ENCODE measurements at places on chromosomes 1 and 21.

GRCh38 chr21:37220433-37220980 is 46.6 kb downstream of the VPS26C start:
- peak; percentile 27 for DNase-seq

GRCh38 chr1:52597912-52598311 is 4.3 kb upstream of the GPX7 start:
- DNase-seq = peak; percentile 10

DNA sequence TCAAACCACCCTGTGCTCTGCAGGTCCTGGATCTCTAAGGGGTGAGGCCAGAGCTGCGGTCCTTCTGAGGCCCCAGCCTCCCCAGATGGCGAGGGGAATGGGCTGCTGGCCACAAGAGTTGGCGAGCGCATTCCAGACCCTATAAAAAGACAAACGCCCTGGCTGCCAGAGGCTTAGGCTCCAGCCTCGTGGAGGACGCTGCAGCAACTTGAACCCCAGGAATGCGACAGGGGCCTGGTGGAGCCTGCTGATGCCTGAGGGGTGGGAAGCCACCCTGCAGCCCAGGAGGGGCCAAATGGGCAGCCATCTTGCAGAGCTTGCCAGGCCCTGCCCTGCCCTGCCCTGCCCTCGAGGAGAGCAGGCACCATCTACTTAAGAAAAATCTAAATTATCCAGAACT is 8.6 kb downstream of the CACNA1S start:
- DNase-seq = no peak

GRCh38 chr1:239868058-239868832 is 223.4 kb upstream of the FMN2 start:
- no peak for DNase-seq

DNA sequence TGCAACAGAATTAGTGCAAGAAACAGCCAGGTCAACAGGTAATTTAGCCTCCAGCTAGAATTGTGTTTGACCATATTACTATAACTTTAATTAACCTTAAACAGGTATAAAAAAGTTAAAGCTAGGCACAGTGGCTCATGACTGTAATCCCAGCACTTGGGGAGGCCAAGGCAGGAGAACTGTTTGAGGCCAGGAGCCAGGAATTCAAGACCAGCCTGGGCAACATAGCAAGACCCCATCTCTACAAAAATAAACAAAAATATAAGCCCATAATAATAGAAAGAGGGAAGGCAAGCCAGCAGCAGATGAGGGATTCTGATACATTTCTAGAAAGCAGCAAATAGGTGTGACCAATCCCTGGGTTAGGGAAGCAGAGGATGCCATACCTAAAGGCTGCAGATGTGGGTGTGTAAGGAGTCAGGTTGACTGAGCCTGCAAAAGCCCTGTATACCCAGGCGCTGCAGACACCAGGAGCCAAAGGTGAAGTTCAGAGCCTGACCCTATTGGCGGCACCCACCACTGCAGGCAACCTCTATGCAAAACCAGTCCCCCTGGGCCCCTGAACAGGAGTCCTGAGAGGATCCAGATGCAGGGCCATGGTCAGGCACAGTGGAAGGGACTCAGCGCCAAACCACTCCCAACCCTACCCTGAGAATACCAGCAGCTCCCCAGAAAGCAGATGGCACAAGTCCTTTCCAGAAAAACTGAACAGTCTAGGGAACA is 19.3 kb upstream of the LSS start:
- no peak for DNase-seq

- no peak for DNase-seq
These were observed 56.8 kb upstream of the RBM15 start for GRCh38 chr1:110282395-110282794.

DNA sequence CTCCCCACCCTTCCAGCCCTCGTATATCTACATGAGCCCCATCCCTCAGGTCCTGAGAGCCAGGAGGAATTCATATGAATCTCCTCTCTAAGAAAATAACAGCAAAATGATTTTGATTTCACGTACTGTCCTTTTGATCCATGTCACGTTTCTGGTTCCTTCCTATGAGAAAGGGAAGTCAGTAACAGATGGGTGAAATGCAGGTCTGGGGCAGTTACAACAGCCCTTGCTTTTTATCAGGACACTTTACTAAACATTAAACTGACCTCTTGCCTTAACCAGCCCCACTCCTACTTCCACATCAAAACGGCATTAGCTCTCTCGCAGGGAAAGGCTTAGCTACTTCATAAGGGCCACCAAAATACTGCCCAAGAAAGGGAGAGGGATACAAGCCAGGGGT is 59.0 kb downstream of the SPATA46 start:
- DNase-seq = no peak

DNA sequence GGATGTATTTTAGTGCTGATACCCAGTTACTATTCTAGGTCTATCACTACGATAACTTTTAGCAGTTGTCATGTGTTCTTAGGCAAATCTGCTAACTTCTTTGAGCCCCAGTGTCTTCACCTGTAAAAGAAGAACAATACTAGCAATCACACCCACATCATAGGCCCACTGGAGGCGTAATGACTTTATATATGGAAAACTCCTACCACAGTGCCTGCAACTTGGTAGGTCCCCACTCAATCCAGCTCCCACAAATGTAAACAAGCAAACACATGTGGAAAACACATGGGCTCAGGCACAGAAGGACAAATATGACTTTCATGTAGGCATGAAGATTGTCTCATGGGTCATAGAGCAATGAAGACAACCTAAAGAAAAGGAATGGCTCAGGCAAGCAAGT is 115.8 kb downstream of the TBX19 start:
- no peak for DNase-seq

- DNase-seq = no peak
These were observed 83.7 kb upstream of the SELENON start for GRCh38 chr1:25716320-25716719.

- DNase-seq = no peak
These were observed 610 bp downstream of the COL6A2 start for GRCh38 chr21:46098303-46099141.

- no peak for DNase-seq
These were observed 21.6 kb downstream of the IRF2BP2 start for GRCh38 chr1:234588386-234588785.

GRCh38 chr21:27464648-27465047 is 497.8 kb upstream of the ADAMTS5 start:
- peak; percentile 61 for DNase-seq

DNA sequence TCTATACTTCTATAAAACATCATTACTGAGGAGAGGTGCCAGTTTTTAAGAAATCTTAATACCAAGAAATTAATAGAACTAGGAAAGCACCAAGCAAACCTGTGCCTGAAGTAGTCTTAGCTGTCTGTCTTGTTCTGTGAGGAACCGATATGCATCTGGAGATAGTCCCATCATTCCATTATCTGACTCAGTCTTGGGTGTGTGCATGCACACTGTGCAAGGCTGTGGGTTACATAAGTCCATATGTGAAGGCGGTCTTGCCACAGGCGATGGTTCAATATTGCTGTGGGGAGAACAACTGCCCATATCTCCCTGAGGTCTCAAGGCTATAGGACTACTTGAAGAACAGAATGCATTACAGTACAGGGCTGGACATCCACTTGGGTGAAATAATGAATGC is 33.8 kb downstream of the STIL start:
- DNase-seq = peak; percentile 76

DNA sequence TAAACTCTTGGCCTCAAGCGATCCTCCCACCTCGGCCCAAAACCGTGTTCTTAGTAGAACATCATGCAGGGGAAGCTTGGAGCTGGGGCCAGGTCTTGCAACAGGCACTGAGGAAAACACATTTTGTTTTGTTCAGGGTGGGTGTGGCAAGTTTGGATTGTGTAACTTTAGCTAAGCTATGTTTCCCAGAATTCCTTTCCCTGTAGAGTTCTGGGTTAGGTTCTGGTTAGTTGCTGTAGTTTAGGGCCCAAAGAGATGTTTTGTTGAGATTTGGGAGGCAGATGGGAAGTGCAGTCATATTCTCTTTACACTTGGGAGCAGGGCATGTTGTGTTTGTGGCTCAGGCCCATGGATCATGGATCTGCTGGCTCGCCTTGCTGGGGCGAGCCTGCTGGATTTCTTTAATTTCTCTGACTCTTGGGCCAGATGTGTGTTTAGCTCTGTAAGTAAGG is 24.0 kb downstream of the PLA2G5 start:
- peak; percentile 11 for DNase-seq

DNA sequence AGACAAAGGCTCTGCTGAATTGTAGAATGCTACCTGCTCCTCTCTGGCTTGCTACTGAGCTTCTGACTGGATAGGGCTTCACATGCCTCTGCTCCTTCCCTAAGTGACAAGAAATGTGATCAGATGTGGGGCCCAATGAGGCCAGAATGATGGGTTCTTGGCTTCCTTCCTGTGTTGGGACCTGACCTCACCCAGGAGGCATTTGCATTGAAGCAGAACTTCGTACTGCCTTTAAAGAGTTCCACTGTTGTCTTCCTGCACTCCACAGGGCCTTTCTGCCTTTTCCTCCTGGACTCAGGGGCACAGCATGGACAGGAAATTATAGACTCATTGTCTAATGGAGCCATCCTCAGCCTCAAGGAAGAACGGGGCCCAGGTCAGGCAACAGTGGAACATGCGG is 14.3 kb downstream of the ZNF670 start:
- no peak for DNase-seq

- no peak for DNase-seq
These were observed 72.4 kb downstream of the AJAP1 start for GRCh38 chr1:4726620-4727341.

GRCh38 chr1:17342014-17342441 is 30.0 kb upstream of the PADI6 start:
- DNase-seq = no peak

Data from epithelial cell of esophagus (primary cell).